ENCODE measurements at places on chromosomes 16 and 17.

GRCh38 chr16:17574256-17574655 lies 103.5 kb upstream of the XYLT1 start:
- DNase-seq: no peak

- DNase-seq: no peak
Observed at GRCh38 chr16:68995011-68995504, 110.4 kb upstream of the HAS3 start.

DNA sequence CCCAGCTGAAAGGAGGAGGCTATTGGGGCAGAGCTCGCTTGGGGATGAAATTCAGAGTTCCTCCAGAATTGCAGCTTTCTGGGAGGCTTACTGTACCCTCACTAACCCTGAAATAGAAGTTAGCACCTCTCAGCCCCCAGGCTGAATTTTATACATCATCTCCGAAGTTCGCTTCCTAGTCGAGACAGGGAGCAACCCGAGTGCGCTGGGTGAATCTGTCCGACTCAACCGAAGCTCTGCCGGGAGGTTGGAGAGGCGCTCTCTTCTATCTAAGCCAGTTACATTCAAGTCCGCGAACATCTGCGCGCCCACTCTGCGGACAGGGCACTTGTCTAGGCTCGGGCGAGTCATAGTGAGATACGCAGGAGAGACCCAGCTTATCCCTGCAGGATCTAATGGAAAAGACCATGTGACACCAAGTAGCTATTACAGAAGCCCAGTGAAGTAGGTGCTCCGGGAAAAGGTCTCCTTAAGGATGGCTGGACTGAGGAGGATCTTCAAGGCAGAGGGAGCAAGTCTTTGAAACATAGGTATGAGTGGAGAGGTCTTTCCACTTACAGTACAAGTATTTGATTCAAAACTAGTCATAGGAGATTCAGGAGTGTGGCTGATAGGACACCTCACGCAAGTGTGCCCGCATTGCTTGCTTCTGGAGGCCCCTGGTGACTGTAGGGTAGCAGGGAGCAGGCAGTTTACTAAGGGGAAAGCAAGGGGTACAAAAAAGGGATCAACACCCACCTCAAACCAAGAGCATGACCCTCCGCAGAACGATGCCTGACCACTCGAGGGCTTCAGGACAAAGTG lies 646 bp upstream of the HES7 start:
- no peak for DNase-seq

- DNase-seq: no peak
Observed at GRCh38 chr17:21089933-21090901, 36.5 kb upstream of the DHRS7B start.

- no peak for DNase-seq
Observed at GRCh38 chr16:46688101-46688653, 801 bp downstream of the VPS35 start.

GRCh38 chr17:71251951-71252350 lies 868.9 kb upstream of the SOX9 start:
- DNase-seq: no peak

DNA sequence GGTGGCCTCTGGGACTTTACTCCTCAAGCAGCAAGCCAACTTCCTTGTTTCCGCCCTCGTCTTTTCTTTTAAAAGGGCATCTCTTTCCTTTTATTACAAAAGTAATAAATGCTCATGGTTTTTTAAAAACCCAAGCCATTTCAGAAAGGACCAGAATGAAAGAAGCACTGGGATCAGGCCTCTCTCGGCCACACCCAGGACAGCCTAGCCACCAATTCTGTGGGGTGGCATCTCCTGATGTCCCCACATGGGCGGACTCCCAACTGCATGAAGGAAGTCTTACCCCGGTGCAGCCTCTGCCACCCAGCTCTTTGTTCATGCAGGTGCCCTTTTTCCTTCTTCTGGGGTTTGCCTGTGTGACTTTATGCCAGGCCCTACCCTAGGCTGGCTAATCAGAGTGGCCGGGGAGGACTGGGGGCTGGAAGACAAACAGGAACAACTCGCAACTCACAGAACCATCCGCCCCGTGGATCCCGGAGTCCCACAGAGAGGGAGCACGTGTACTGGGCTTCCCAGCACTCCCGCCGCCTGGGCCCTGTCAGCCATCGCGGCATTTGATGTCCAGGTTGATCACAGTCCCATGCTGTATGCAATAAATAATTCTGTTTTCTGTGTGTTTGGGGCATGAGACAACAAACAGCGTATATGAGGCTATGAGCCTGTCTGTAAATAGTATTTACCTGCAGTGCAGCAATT lies 2.6 kb upstream of the RASD1 start:
- DNase-seq: no peak

GRCh38 chr17:48113201-48113676 lies 5.7 kb downstream of the SNX11 start:
- no peak for DNase-seq

GRCh38 chr16:58157951-58158540 lies 28.9 kb upstream of the CFAP20 start:
- no peak for DNase-seq

- DNase-seq: no peak
Observed at GRCh38 chr17:69960755-69961154, 114.3 kb upstream of the KCNJ16 start.

DNA sequence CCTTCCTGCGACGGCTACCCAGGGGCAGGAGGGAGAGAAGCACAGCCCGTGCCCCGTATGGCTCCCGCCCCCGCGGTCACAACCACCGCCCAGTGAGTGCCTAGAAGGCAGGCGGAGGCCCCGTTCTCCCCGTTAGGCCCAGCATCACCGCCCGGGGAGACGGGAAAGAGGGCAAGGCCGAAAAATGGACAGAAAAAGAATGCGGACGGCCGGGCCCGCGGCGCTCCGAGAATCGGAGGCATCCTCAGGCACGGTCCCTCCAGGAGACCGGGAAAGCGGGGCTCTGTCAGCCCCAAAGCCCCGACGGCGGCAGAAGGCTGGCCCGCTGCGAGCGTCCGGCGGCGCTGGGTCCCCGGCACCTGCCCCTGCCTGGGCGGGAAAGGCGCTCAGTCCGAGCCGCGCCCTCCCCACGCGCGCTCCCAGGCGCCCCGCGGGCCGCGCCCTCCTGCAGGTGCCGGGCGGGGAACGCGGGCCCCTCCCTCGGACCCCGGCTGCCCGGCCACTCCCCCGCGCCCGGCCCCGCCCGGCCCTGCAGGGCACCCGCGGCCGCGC lies 407 bp downstream of the MCRIP1 start:
- no peak for DNase-seq

DNA sequence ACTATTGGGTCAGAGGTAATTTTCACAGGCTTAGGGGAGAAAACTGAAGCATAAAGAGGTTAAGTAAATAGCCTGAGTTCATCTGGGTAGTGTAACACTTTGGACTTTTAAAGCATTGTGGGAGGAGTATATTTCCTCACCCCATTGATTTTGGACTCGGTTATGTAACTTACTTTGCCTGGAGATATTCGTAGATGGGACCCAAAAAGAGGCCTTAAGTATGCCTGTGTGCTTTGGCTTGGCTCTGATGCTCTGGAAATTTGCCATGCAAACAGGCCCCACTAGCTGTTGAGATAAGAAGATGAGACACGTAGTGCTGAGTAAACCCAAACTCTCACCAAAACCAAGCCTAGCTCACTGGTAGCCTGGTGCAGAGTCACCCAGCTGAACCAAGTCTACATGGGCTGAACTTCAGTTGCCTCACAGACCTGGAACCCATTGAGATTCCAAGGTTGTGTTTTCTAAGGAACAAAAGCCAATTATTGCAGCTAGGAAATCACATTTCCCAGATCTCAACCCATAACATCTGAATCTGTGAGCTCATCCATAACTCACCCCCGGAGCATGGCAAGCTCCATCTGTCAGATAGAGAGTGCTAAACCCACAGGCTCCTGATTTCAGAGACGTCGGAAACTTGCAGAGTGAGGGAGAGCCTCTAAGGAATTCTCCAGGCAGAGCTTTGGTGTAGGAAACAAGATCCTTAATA lies 536.0 kb upstream of the C16orf82 start:
- DNase-seq: no peak

DNA sequence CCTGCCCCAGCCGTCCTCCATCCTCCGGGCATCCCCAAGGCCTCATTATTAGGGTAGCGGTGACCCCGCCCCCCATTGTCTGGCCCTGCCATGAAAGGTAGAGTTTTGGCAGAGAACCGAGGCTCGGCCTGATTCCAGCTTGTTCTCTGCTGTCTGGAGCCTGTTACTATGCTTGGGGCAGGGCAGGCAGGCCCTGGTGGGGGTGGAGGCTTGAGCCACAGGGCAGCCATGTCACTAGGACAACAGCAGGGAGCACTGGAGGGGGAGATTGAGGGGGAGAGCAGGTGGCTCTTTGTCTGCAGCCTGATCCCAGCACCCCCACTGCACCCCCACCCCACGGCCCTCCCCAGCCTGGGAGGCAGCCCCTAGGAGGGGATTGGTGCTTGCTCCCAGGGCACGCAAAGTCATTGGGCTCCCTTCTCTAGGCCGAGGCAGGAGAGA lies 15.4 kb downstream of the RHBDL3 start:
- DNase-seq: no peak

DNA sequence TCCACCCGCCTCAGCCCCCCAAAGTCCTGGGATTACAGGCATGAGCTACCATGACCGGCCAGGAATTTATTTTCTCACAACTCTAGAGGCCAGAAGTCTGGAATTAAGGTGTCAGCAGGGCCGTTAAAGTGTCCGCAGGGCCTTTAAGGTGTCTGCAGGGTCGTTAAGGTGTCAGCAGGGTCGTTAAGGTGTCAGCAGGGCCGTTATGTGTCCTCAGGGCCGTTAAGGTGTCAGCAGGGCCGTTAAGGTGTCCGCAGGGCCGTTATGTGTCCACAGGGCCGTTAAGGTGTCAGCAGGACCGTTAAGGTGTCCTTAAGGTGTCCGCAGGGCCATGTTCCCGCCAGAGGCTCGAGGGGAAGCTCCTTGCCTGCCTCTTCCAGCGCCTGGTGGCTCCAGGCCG lies 125.2 kb downstream of the RAP1GAP2 start:
- no peak for DNase-seq

DNA sequence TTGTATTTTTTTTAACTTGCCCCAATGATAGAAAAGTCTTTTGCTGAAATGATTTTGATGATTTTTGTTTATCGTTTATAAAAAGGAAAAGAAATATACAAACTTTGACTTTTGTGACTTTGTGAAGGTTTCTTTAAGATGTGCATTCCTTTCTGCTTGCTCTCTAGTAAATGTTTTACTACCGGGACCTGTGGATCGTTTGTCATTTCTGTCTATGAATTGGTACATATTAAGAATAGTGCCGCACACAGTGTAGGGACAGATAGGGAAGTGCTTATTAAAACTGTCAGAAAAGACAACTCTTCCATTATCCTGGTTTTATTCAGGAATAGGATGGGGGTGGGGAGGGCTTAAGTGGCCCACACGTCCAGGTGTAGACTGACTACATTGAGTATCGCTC lies 8.1 kb upstream of the PSMC5 start:
- no peak for DNase-seq

- DNase-seq: no peak
Observed at GRCh38 chr16:17246974-17247732, 223.6 kb downstream of the XYLT1 start.

GRCh38 chr17:61464843-61465180 lies 12.6 kb downstream of the TBX4 start:
- no peak for DNase-seq

DNA sequence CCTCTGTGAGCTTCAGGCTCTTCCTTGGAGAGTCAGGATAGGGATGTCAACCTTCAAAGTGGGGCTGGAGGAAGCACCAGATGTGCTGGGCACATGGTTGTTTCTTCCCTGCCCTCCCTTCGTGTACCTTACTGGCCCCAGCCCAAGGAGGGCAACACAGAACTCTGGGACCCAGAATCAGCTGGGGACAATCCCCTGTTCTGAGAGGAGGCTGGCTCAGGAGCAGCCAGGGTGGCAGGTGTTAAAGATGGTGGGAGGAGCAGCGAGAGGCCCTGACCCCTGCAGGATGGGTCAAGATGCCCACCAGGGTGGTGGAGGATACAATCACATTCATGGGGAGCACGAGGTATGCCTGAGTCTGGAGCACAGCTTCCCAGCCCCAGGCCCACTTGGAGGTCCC lies 300.4 kb downstream of the ABCC12 start:
- DNase-seq: no peak

- no peak for DNase-seq
Observed at GRCh38 chr17:82204831-82205719, 7.6 kb downstream of the CCDC57 start.
